ENCODE measurements at places on chromosomes 7 and 10. TPM values are rescaled to one million over a fixed set of nuclear protein-coding genes. Genes with fewer than 3 reads are reported as not detected.
A peak's percentile ranks its signal among the peaks of the same experiment; 100 is the strongest.

DNA sequence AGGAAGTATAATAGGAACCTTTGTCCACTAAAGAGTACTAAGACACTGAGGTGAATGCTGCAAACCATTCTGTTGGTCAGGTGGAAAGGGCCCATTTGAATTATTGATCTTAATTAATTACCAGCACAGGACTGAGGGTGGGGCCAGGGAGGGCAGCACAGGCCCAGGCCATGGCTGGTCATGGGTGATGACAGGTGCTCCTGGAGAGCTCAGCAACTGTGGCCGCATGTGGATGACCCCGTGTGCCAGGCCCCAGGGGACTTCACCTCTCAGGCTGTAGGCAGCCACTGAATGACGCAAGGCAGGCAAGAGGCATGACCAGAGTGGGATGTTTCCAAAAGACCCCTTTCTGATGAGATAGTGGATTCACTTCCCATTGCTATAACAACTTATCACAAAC, 54.2 kb downstream of the HECW1 start:
- DNase-seq = no peak

- no peak for DNase-seq
These were observed 243.8 kb downstream of the RPS24 start for GRCh38 chr10:78277314-78278057.

- DNase-seq = no peak
These were observed 88.7 kb upstream of the ZWINT start for GRCh38 chr10:56449770-56450169.

DNA sequence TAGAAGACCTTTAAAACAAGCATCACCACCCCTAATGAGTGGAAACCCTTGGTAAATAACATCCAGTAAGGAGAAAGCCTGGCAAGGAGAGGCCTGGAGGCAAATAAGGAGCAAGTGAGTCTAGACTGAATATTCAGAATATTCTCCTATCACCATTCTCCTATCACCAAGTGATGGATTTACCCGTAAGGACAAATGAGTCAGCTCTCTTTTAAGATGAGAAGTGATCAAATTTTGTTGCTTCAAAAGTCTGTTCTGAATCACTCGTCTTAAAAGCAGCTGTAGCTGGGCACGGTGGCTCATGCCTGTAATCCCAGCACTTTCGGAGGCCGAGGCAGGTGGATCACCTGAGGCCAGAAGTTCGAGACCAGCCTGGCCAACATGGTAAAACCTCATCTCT, 28.4 kb downstream of the KIAA1549 start:
- peak; percentile 23 for DNase-seq

DNA sequence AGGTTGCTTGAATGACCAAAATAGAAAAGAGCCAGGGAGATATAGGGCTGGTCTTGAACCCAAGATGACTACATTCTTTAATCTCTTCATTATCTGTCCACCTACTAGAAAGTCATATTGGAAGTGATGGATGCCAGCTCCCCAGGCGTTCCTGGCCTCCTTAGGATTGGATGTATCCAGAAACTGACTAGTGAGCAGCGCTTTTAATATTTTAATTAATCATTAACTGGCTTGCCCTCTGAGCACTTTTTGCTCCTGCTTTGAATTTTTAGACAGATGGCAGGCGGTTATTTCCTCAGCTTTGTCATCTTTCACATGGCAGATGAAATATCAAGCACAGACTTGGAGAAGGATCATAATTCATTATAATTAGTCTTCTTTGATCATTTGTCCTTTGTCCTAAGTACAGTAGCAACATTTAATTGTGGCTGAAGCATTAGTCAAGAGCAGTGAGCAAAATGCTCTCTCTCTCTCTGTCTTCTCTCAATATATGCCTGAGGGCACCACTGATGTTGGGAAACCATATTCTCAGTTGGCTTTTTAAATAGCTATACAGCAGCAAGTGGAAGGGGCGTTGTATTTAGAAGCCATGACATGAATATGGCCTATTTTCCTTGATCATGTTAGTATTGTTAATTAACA, 588.0 kb downstream of the NRG3 start:
- no peak for DNase-seq

DNA sequence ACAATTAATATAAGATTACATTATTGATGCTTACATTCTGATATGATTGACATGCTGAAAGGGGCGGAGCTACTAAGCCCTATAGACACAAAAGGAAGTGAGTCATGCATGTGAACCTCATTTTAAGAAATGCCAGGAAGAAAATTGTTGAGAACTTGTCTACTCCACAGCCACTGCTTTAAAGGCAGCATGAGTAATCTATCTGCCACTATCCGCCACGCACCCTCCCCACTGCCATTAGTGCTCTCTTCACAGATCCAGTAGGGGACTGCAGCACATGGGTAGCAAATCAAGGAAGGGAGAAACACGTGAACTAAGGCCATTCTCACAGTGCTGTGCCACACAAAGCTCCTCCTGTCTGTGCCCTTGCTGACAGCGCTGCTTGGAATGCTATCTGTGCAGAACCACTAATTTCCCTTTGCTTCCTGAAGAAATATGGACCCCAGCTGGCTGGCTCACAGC, 524.8 kb downstream of the GRM8 start:
- peak; percentile 58 for DNase-seq

GRCh38 chr7:115249080-115249479, 327.2 kb downstream of the MDFIC start:
- DNase-seq = peak; percentile 85

DNA sequence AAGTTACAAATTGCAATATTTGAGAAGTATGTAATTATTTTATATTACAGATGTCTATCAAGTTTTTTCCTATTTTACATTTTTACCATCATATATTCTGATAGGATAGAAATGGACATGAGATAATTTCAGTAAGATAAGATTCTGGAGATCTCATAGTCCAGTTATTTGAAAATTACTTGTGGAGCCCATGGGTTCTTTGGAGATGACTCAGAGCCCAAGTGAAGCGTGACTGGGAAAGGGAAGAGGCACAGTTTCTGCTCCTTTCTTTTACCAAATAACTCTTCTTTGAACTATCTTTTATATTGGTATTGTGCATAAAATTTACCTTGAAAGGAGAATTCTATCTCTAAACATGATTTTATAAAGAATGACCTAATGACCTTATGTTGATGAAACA, 2.4 kb downstream of the CD36 start:
- DNase-seq = no peak

GRCh38 chr10:32731527-32731926, 226.5 kb downstream of the ITGB1 start:
- peak; percentile 28 for DNase-seq

DNA sequence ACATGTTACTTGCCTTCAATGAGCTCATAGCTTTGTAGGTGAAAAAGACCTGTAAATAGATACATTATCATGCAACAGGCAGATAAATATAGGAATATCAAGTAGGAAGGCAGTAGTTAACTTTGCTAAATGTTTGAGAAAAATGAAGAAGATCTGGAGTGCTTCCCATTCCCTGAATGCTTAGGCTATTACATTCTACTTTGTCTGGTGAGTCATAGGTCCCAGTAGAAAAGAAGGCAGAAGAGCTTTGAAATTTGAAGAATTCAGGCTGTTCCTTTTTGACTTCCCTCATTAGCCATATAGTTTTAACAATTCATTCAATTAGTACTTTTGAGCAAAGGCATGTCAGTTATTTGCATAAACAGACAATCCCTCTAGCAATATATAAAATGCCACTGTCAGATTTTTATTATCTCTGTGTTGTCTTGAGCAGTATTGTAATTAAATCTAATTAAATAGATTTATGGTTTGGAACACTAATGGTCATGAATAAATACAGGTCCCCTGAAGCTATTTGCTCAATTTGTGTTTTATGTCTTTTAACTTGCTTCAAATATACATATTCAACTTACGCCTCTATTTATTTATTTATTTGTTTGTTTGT, 875.0 kb downstream of the REEP3 start:
- no peak for DNase-seq

DNA sequence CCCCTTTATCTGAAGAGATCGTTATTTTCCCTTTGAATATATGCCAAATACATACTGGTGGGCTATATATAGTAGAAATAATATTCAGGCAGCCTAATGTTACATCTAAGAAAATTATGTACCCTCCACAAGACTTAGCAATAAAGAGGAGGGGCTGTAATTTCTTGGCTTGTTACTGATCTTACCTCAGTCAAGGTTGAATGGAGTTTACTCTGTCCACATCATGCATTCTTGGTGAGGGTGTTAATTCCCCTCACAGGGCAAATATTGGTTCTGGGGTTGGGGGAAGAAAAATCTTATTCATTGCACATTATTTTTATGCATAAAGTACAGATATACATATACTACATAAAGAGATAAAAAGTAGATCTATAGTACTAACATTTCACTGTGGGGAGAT, 145.8 kb upstream of the ANK3 start:
- DNase-seq = no peak

GRCh38 chr7:105800849-105801534, 75.4 kb downstream of the ATXN7L1 start:
- DNase-seq = no peak

- peak; percentile 51 for DNase-seq
These were observed 43.8 kb upstream of the RABGEF1 start for GRCh38 chr7:66696774-66697191.

GRCh38 chr10:112985690-112986543, 35.9 kb downstream of the TCF7L2 start:
- peak; percentile 18 for DNase-seq

GRCh38 chr7:5519515-5519928, 95.9 kb upstream of the TNRC18 start:
- no peak for DNase-seq

IL6 gene
- not detected for polyA plus RNA-seq

SEPTIN7 gene
- 136 TPM for polyA plus RNA-seq

ZNF282 gene
- polyA plus RNA-seq = 20.9 TPM

FAM13C gene
- polyA plus RNA-seq = 0.11 TPM

FAM131B gene
- 0.07 TPM for polyA plus RNA-seq

OR2A7 gene
- 2.5 TPM for polyA plus RNA-seq

ANK3 gene
- 1.8 TPM for polyA plus RNA-seq

ERVW-1 gene
- not detected for polyA plus RNA-seq

ZNF804B gene
- polyA plus RNA-seq = not detected

Measured in foreskin keratinocyte (primary cell).